Stimulated activated CD8-positive, alpha-beta memory T cell treated with anti-CD3 and anti-CD28 coated beads, Interleukin-7, amount 100 ng/mL, for 1 hour (primary cell): ENCODE measurements at places on chromosomes 7 and 10.

DNA sequence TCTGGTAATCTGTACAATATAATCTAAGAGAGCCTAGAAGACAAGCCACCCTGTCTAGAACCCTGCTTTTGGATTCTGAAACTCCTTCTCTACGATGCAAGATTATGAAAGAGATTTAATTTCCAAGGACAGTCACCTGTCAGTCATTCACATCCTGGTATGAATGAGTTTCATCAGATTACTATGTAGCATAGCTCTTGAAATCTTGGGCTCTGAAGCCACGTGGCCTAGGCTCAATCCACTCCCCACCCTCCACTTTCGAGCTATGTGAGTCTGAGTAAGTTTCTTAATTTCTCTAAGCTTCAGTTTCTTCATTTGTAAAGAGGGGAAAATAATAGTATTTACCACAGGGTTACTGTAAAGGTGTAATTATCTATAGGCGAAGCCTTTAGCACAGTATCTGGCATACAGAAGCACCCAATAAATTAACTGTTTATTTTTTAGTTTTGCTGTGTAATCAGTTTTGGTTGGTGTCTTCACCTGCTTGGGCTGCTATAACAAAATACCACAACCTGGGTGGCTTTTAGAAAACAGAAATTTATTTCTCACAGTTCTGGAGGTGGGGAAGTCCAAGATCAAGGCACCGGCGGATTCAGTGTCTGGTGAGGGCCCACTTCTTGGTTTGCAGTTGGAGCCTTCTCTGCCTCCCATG, 71.3 kb downstream of the MYOF start:
- no peak for DNase-seq

GRCh38 chr10:3213758-3214515, 41.4 kb upstream of the PITRM1 start:
- DNase-seq, result no peak

GRCh38 chr10:1240341-1240775, 184.2 kb downstream of the WDR37 start:
- no peak for DNase-seq

DNA sequence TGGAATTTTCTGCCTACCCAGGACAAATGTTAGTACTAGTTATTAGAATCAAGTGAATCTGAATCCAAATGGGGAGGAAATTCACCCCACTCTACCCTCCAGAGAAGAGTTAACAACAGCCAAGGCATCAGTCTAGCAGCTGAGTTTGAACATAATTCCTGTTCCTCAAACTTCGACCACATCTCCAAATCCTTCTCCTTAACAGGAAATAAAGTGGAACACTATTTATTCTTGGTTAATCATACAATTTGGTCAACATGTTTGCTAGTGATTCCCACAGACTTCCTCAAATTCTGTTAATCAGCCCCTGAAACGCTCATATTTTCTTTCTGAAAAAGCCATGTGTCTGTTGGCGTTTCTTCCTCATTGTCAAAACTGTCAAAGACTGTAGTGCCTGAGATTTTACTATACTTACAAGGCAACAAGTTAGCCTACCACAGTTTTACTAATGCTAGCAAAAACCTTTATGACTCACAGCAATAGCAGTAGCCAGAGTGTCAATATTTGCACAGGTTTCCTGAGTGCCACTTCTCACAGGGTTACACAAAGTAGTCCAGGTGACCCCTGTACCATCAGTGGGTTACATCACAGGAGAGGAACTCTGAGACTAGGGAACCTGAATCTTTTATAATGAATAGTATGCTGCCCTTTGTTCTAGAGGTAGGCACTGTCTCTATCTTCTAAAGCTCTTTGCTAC, 202.9 kb downstream of the GRM3 start:
- DNase-seq, result no peak

DNA sequence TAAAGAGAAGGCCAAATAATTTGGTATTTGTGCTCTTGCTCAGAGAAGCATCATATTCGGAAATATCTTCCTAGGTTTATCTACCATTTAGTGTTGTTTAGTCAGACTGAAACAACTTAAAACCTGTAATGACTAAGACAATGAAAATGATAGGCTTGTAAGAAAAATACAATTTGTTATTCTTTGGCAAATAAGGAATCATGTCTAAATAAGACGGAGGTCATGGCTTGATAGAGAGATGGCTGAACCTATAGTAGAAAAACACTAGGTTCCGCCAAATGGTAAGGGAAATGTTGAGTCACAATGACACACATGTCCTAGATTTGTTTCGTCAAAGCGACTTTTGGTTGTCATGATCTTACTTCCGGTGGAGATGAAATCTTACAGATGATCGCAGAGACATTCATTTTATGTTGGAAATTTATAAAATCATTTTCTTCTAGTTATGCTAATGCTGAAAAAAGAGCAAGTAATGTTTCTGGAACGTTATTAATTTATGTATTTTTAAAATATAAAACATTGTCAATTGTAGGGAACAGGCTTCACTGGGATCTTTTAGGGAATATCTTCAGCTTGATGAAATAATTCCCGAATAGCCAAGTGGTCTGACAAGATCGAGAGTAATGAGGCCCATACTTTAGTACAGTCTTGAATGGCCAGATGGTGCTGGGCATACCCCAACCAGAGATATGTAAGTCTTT, 1.0 kb downstream of the SRGN start:
- DNase-seq, result no peak

- DNase-seq, result no peak
Observed at GRCh38 chr7:40644454-40645188, 509.8 kb downstream of the SUGCT start.

DNA sequence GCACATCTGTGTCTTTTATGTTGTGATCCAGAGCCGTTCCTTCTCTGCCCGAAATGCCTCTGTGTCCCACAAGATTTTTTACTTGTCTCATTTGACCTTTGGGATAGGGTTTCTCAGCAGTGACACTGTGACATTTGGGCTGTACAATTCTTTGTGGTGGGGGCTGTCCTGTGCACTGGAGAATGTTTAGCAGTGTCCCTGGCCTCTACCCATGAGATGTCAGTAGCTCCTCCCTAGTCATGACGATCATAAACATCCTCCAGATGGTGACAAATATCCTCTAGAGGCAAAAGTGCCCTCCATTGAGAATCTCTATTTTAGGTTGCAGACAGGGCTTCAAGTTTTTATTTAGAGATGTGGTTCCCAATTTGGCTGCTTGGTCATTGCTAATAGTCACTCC, 91.3 kb downstream of the PPP1R17 start:
- DNase-seq, result no peak

DNA sequence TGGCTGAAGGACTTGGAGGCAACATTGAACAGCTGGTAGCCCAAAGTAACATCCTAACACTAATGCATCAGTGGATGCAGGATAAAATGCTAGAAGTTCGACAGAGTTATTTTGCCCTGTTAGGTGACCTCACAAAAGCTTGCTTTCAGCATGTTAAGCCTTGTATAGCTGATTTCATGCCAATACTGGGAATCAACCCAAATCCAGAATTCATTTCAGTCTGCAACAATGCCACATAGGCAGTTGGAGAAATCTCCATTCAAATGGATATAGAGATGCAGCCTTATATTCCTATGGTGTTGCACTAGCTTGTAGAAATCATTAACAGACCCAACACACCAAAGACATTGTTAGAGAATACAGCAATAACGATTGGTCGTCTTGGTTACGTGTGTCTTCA, 62.9 kb downstream of the CCSER2 start:
- no peak for DNase-seq

- DNase-seq, result no peak
Observed at GRCh38 chr10:121288011-121288410, 310.2 kb downstream of the FGFR2 start.

DNA sequence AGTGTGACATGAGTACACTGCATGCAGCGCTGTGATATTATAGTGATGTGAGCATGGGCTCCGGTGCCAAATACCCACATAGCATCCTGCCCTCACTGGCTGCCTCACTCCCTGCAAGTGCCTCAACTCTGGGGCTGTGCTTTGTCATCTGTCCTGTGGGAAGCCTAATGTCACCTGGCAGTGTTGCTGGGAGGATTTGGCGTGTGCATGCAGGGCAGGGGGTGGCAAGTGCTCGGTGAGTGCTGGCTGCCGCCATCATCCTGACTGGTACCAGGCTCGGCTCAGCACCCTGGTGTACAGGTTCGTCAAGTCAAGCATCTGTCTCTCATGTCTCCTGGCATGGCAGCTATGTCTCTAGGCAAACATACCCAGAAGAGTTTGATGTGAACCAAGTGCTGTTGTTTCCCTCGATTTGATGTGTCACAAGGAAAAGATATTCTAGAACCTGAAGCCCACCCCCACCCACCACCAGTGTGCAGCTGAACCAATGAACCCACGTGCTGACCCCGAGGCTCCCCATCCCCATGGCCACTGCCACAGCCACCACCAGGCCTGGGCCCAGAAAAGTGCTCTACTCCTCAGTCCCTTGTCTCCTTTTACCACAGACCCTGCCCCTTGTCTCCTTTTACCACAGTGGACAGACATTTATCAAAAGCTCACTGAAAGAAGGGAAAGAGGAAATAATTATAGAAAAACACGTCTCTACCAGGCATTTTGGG, 135.8 kb downstream of the MAPK8 start:
- no peak for DNase-seq

DNA sequence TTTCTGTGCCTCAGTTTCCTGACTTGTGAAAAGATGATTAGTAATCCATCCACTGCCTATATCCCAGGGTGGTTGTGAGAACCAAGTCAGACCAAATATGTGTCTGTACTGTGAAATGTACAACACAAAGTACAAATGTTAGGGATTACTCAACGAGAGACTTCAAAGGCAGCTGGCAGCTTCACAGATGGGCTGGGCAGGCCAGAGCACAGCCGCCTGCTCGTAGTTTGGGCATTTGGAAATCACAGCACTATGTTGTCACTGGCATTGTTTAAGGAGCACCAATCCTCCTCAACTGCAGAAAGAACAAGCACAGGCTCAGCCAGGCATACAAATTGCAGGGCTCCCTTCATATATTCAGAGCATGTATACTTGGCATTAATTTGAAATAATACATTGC, 64.5 kb upstream of the C10orf90 start:
- DNase-seq, result no peak

GRCh38 chr10:87713707-87714106, 54.0 kb downstream of the PAPSS2 start:
- no peak for DNase-seq

- DNase-seq, result no peak
Observed at GRCh38 chr7:13894954-13895353, 94.5 kb downstream of the ETV1 start.

GRCh38 chr10:22580711-22581110, 133.7 kb downstream of the PIP4K2A start:
- no peak for DNase-seq

DNA sequence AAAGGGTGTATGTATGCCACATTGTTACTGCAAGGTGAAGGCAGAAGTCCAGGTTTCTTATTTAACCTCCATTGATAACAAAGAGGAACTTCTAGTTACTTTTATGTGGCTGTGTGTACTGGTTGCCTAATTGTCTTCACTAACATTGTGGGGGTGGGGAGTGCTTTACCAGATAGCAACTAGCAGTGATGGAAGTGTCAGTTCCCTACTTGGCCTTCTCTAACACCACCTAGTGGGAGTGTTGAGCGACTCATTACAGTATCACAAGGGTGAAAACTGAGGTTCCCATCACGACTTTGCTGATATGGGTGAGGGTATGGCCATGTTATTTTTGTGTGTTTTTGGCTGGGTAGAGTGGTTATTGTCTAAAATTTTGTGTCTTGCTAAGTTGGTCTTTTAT, 274.4 kb downstream of the THSD7A start:
- DNase-seq, result no peak

DNA sequence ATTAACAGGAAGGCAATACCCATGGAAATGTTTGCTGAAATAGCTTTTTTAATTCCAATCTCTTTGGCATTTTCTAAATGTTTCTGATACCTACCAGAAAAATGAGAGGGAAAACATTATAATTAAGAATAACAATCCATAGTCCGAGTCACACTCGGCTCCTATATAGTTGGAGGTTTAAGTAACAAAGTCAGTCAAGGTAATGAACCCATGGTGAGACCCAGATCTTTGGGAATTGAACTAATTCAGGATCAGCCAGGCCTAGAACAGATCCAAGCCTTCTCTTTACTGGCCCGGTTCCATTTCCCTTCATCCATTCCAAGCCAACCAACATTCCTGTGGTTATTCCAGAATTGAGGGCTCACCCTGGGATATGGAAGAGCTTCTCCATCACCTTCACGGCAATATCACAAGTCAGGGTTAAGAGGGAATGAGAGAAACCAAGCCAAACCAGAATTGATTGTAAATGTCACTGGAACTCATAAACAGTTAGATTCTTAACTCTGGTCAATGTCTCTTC, 28.3 kb downstream of the ABCB4 start:
- no peak for DNase-seq
